ENCODE measurements at places on chromosomes 7 and 10.

GRCh38 chr7:77439572-77439971 is 23.4 kb upstream of the GSAP start:
- DNase-seq = no peak

DNA sequence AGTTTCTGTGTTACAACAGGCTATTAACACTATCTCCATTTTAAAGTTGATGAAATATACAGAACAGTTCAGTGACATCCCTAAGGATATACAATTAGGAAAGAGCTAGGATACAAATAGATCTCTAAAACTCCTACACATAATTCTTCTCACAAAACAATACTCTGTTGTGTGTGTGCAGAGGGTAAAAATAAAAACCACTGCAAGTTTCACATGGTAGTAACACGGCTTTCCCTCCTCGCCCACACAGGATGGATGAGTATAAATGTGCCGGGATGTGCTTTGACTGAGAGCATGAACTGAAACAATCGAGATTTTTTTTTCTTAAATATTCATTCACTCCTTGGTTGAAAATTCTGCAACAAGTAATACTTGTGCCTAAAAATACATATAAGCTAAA is 131.5 kb upstream of the C1QL3 start:
- DNase-seq = no peak

- no peak for DNase-seq
These were observed 79.9 kb downstream of the ADRA2A start for GRCh38 chr10:111156754-111157153.

- no peak for DNase-seq
These were observed 28.7 kb downstream of the PRSS2 start for GRCh38 chr7:142799437-142799835.

GRCh38 chr10:94630017-94630688 is 53.4 kb upstream of the CYP2C18 start:
- peak; percentile 20 for DNase-seq

- peak; percentile 14 for DNase-seq
These were observed 403.7 kb upstream of the ZMIZ1 start for GRCh38 chr10:78664929-78665553.

- no peak for DNase-seq
These were observed 407.9 kb downstream of the NRG3 start for GRCh38 chr10:82282782-82283456.

- no peak for DNase-seq
These were observed 1150.3 kb downstream of the TYW1 start for GRCh38 chr7:68146983-68147382.

DNA sequence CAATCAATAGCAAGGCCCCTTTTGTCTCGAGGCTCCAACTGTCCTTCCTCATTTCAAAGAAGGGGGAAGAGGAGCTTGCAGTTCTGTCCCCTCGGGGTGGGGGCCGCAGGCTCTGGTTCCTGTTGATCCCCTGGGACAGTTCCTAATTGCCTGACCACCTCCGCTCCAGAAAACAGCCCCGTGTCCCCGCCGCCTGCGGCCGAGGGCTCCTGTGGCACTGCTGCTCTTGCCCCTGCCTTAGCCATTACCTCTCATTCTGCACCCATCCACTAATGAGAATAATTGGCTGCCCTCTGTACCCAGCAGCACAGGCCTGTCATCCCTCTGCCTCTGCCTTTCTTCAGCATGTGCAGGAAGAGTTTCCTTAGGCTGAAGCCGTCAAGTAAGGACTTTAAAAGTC is 668.3 kb upstream of the FOXK1 start:
- DNase-seq = no peak

GRCh38 chr7:133921635-133922182 is 205.4 kb upstream of the LRGUK start:
- no peak for DNase-seq

- DNase-seq = no peak
These were observed 11.8 kb downstream of the OR9A2 start for GRCh38 chr7:143015084-143015483.

DNA sequence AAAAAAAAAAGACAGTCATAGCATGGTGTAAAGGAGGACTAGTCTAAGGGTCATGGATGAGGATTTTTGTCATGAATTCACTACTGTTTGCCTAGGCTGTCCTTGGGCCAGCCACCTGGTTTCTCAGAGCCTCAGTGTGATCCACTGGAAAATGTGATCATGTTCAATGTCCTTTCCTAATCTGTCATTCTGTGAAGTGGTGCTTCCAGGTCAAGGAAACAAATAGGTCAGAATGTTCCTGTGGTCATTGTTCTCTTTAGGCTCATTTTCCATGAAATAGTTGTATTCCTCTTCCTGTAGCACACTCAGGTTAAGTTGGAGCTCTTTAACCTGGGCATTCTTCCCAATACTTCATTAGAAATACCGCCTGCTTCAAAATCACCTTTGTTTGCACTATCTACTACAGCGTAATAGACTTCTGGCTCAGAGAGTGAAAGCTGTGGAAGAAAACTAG is 16.5 kb downstream of the CD36 start:
- no peak for DNase-seq

DNA sequence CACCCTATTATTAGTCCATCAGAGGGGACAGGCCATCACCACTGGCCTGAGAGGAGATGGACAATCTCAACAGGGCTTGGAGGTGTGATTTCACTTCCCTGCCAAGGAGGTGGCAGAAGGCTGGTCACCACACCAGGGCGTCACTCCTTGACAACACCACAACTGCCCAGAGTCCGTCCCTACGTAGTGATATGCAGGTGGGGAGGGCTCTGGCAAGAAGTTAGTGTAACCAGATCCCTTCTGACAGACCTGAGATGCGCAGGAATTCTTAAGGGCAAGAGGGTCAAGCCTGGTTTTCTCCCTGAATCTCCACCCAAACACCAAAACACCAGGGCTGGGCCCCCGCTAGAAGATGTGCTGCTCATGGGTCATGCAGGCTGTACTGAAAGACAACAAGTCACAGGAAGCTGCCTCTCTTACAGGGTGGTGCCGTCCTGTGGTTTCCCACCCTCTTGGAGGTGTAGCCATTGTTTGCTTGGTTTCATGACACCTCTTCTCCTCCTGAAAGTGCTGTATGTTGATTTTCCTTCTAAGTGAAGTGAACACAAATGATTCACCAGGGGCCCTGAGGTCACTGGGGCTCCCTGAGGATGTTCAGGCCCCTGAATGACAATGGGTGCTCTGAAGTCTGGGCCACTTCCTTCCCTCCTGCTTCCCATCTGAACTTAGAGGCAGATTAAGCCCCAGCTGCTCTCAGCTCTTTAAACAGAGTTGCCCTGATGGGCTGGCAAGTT is 27.1 kb downstream of the ATXN7L1 start:
- DNase-seq = peak; percentile 9

- no peak for DNase-seq
These were observed 200.6 kb downstream of the PTPRN2 start for GRCh38 chr7:158386866-158387545.

DNA sequence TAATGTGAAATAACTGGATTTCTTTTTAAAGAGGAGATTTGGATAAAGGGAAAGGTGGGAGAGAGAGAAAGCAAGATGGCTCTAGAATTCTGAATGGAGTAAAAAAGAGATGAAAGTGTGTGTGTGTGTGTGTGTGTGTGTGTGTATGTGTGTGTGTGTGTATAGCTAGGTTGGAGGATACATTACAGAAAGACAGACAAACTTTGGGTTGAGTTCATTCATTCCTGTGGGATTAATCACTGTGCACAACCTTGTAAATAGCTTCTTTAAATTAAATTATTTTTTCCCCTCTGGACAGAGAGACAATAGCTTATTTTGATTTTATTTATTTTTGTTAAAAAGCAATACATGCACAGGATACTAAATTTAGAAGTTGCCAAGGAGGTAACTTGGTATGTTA is 7.5 kb downstream of the ASB4 start:
- peak; percentile 58 for DNase-seq

GRCh38 chr10:10397906-10398305 is 619.8 kb upstream of the CELF2 start:
- DNase-seq = no peak

- DNase-seq = peak; percentile 14
These were observed 61.9 kb downstream of the SPOCK2 start for GRCh38 chr10:72026278-72027111.

- DNase-seq = peak; percentile 15
These were observed 17.4 kb upstream of the SLC35G1 start for GRCh38 chr10:93876381-93876780.

DNA sequence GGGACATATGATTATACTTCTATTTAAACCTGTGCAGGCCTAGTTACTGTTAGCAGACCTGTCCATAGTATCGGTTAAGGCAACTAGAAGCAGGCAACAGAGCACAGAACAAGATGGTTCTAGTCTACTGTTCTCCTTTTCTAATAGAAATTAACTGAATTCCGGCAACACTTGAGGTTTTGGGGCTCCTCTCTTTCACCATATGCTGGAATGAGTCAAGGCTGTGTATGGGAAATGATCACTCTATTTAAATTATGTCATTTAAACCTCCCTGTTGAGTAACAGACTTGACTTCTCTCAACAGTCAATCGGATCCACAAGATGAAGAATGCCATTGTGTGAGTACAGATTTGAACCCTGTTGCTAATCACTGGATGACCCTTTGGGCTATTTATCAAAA is 6.2 kb upstream of the OTUD1 start:
- DNase-seq = peak; percentile 75

GRCh38 chr10:129768437-129769355 is 195.4 kb downstream of the EBF3 start:
- DNase-seq = no peak

DNA sequence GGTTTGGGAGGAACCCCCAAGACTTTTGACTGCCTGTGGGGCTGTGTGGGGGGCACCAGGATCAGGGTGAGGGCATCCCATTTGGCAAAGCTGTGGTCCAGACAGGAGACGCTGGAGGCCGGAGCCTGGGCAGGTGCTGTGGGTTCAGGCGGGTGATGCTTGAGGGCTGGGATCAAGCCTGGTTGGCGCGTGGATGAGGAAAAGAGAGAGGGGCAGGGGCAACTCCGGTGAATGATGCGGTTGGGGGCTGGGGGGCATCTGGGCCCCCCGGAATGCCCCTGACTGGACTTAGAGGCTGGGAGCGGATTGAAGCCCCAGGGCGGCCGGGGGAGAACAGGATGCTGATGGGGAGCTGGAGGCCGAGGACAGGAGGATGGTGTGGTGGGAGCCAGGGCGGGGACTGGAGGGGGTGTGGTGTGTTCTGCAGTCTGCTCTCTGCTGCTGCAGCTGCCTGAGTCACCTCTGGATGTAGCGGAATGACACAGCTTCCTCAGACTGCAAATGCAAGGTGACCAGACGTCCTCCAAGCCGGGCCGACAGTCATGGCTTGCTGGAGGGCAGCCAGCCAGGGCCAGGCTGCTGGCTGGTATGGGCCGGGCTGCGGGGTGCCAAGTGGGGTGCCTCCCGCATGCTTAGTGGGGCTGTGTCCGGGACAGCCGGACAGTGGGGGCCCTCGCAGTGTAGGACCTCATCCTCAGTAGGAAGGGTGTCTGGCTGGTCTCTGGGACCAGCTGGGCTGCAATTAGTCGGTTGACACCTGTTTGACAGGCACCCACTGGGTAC is 3.2 kb downstream of the MAFK start:
- DNase-seq = peak; percentile 81

- DNase-seq = no peak
These were observed 582 bp downstream of the TPST1 start for GRCh38 chr7:66205741-66206090.

- no peak for DNase-seq
These were observed 143.4 kb upstream of the TMEM168 start for GRCh38 chr7:112933598-112933997.

- DNase-seq = no peak
These were observed 197.5 kb downstream of the GRID1 start for GRCh38 chr10:86169066-86169465.

- no peak for DNase-seq
These were observed 20.0 kb downstream of the SH3PXD2A start for GRCh38 chr10:103835096-103836050.

DNA sequence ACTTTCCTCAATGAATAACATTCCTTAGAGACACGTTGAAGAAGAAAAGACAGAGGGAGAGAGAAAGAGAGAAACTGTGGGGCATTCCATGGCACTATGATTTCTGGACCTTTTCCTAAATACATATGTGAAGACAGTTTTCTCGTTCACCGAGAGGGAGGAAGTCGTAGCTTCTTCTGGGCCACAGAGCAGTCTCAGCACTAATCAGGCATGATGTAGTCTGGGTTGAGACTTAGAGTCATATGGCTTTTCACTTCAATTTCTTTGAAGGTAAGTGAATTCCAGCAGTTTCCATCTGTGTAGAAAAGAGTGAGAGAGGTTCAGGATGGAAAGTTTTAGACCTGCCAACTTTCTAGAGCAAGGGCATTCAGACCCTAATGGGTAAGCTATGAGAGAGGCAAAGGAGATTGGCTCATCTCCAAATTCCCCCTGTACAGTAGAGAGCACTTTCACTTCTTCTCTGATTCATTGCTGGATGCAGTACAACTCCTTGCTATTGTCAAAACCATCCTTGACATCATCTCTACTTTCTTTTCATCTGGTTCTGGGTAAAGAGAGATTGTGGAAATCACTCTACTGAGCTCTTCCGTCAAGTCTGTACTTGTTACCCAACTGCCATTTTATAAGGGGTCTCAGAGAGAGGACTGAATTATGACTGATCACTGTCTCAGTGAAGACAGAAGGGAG is 31.5 kb upstream of the OR9A4 start:
- no peak for DNase-seq

- DNase-seq = no peak
These were observed 106.8 kb downstream of the GLRX3 start for GRCh38 chr10:130243015-130243414.

- DNase-seq = peak; percentile 88
These were observed 10.3 kb downstream of the AKR1B1 start for GRCh38 chr7:134448356-134449229.

DNA sequence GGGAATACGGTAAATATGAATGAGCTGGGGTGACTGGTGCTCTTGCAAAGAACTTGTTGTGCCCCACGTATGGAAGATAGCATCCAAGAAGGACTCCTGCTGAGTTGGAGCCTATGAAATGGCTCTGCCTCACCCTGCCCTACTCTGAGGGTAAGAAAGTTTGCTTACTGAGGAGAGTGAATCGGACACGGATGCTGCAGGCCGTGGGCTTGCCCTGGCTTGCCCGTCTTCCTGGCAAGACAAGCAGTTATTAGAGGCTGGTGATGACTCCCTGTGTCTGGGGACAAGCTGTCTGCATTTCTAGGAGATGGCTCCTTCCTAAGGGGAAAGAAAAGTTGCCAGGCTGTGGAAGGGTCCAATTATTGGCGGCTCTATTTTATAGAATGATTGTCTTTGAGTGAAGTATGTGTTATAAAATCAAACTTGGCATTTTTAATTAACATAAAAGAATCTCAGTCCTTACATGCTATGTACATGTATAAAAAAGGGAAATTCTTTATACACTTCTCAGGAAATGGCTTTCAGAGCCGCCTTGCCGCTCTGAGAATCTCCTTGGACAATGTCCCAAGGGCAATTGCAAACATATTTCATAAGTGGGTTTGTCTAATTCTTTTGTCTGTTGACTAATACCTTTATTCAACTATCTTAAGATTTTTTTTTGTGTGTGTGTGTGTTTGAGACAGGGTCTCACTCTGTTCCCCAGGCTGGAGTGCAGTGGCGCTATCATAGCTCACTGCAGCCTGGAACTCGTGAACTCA is 64.6 kb downstream of the CYP26A1 start:
- no peak for DNase-seq

DNA sequence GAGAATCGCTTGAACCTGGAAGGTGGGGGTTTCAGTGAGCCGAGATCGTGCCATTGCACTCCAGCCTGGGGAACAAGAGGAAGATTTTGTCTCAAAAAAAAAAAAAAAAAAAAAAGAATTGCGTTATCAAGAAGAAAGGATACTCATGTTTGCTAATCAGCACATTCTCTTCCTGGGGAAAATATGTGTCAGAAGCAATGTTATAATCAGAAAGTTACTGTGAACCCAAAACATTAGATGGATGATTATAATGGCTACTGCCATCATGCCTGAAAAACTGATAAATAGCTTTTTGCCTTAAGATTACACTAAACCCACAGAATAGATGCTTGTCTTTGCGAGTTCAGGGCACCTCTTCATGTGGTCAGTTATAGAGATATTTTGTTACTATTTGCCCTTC is 24.3 kb upstream of the GNAI1 start:
- no peak for DNase-seq
